Activated CD4-positive, alpha-beta T cell treated with anti-CD3 and anti-CD28 coated beads for 1 hour (primary cell): ENCODE measurements at places on chromosomes 6 and 20.

DNA sequence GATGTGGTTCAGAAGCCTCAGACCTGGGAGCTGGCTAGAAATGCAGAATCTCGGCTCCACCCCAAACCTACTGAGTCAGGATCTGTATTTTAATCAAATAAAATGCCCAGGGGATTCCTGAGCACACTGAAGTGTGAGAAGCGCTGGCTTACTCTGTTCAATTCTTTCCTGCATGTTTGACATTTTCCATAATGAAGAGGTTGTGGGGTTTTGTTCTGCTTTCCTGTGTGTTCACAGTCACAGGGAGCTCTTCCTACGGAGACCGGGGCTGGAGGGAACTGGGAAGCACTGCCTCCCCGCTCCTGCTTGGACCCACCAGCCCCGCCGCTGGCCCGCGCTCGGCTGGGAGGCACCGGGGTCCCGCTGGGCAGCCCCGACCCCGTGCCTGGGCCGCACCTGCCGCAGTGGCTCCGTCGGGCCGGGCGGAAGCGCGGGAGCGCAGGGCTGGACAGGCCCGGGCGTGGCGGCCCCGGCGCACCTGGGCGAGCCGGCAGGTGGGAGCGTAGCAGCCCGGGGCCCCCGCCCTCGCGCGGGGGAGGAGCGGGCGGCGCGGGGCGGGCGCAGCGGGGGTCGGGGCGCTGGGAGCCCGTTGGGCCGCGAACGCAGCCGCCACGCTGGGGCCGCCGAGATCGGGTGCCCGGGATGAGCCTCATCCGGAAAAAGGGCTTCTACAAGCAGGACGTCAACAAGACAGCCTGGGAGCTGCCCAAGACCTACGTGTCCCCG, at the start of gene MAPK13:
Gene MAPK13 (plus strand): TSS at position 573 of the 726 bp plus-strand sequence. CDS start 70 bp downstream, at position 643.
- DNase-seq: no peak

GRCh38 chr6:5167501-5167900, 82.4 kb downstream of the PPP1R3G start:
- DNase-seq: no peak

DNA sequence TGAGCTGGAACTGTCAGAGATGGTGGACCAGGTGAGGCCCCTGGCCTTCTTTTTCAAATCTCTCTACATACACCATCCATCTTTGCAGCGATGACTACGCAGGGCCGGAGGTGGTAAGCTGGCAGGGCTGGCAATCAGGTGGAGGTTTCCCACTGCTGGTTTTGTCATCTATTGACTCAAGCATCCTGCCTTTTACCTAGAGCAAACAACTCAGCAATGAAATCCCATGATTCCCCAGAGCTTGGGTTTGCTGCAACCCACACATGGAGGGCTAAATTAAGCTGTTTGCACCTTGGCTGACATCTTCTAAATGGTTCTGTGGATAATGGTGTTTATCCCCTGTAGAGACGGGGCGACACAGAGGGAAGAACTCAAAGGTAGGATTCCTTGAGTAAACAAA, 170.2 kb downstream of the SCP2D1 start:
- DNase-seq: no peak

DNA sequence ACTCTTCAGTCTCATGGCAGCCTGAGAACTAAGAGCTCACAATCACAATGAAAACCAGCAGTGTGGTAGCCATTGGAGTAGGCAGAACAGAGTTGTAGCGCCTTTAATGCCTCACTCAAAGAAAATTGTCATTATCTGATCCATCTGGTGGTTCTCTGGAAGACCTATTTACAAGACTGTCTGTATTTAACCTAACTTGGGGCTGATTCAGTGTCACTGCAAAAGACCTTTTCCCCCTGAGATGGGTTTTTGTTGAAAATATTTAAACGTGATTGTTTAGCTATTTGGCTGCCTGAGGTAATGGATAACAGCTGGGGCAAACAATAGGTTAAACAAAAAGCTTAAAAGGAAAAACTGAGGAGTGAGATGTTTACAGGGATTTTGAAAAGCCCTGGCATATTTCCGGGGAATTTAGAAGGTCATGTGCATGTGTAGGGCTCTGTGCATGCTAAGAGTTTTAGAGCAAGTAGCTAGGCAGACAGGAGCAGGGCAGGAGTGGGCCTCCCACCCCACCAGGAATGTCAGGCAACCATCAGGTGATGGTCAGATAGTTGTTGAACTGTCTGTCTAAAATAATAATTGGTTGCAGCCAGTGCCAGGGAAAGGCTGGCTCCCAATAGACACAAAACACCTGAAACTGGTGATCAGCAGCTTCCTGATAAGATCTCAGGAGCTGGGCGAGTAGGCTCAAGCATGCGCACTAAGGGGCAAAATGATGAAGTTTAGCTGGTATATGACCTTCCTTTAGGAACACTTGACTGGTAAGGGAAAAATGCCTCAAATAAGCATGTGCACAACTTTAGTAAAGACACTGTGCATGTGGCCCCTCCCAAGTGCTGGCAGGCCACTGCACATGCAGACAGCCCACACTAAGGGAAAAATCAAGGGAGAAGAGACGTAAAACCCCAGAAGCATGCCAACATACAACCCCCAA, 70.8 kb upstream of the AKIRIN2 start:
- DNase-seq: no peak

- DNase-seq: no peak
Measured at GRCh38 chr6:12593771-12594529, 122.6 kb upstream of the PHACTR1 start.

GRCh38 chr6:99530627-99531026, 15.4 kb upstream of the USP45 start:
- no peak for DNase-seq

DNA sequence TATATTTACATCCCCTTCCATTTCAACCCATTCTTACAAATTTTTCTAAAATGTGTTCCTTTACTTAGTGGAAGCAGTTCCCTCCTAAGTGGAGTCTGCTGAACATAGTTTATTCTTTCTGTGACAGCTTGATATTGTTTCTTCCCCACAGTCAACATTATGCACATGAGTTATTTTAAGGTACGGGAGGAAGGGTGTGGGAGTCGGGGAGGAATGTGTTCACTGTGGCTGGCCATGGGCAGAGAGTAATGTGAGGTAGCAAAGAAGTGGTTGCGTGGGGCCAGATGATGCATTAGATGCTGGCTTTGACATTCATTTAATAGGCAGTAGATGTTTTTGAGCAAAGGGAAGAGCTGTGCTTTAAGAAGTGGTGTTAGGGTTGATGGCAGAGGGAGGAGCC, 98.5 kb downstream of the ARMC2 start:
- DNase-seq: no peak

- DNase-seq: no peak
Measured at GRCh38 chr20:4369798-4370124, 351.9 kb upstream of the PRND start.

- DNase-seq: no peak
Measured at GRCh38 chr20:61805365-61805764, 260.3 kb downstream of the TAF4 start.

DNA sequence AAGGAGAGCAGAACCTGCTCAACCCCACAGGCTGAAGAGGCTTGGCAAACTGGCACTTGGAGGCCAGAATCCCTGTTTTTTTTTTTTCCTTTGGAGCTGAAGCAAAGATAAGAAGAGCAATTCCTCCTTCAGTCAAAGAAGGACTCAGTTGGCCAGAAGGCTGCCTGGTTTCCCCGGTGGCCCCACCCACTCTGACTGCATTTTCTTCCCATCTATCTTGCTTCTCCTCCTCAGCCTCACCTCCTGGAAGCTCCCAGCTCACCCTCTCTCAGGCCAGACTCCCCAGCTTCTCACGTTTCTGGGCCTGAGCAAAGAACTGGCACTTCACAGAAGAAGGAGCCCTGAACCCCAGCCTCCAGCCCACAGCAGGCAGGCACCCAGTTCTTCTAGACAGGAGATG, 2.4 kb downstream of the LRFN2 start:
- DNase-seq: no peak

DNA sequence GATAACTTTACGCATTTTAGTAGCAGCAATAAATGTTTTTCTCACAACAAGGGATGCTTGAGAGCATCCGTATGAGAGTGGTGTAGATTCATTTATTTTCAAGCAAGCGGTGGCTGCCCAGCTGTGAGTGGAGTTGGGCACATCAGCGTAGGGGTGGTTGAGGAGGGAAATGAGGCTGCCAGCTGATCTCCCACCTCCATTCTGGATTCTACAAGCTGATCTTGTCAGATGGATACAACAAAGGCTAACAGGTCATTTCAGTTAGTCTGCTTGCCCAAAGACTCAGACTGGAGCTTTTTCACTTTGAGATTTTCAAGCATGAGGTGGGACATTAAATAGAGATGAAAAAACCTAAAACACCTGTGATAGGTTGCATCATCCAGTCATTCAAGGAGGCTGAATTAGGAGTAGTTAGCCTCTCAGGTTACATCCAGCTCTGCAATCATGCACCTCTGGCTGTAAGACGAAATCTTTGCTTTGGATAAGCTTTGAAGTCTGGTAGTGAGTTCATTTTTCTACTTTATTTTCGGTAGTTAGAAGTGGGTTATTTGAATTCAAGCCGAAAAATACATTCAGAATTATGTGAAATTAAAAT, 1.9 kb upstream of the BACH2 start:
- no peak for DNase-seq

- no peak for DNase-seq
Measured at GRCh38 chr20:45538209-45538799, 978 bp downstream of the WFDC6 start.

DNA sequence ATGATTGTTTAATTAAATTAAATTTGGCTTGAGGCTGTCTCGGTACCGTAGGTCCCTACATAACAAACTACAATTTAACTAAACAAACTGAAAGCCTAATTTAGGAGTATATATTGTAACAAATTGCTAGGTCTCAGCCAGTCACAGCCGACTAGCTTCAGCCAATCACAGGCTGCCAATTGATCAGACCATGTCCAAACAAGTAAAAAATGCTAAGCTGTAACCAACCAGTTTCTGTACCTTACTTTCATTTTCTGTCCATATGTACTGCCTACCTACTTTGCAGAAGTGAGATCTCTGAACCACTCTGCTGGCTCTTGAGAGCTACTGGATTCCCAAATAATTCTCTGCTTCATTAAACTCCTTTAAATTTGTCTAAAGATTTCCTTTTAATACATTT, 648.0 kb upstream of the GJE1 start:
- DNase-seq: no peak

GRCh38 chr6:77097940-77098339, 365.4 kb downstream of the HTR1B start:
- no peak for DNase-seq

GRCh38 chr20:44478206-44478605, 2.5 kb downstream of the TTPAL start:
- no peak for DNase-seq

- no peak for DNase-seq
Measured at GRCh38 chr20:37690626-37691369, 3.0 kb upstream of the CTNNBL1 start.

GRCh38 chr6:88748141-88748540, 215.3 kb downstream of the RNGTT start:
- DNase-seq: no peak

DNA sequence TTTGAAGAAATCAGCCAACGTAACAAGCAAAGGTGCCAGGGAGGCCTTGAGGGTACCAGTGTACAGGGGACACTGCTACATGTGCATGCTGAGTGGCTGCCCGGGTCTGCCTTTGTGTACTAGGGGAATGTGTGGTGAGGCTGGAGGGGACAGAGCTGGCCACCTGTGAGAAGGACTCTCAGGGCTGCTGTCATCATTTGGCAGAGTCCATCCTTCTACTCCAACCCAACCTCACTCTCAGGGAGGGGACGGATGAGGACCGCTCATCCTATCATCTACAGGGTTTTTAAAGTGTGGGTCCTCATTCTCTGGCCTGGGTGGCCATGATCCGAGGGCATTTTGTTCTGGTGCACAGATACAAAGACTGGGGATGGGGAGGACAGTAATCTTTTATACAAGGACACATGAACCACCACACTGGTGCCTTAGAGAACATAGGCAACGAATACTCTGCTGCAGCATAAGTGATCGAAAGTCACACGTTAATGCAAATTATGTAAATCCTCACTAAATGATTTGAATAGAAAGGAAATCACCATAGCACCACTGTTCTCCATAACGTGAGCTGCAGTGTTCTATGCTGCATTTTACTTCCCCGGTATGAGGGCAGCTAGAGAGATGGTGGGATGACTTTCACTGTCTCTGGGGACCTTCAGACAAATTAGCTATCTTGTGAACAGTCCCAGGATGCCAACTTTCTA, 181.4 kb downstream of the GMPR start:
- DNase-seq: no peak
